Muscle of arm (tissue), 14 donors: ENCODE measurements at places on chromosomes 12 and 14. TPM values are rescaled to one million over a fixed set of nuclear protein-coding genes. Genes with fewer than 3 reads are reported as not detected.

Gene KRT78
- polyA plus RNA-seq = 4.3 TPM

Gene FLRT2
- 194 TPM for polyA plus RNA-seq

Gene WASHC4
- polyA plus RNA-seq = 45.8 TPM

Gene PAX9
- 0.69 TPM for polyA plus RNA-seq

Gene TMEM260
- polyA plus RNA-seq = not detected

Gene SLC2A13
- 5.7 TPM for polyA plus RNA-seq
